Caudate nucleus (tissue), 63 donors: ENCODE measurements at places on chromosomes 5 and 9.

GRCh38 chr9:131252120-131252519, 24.2 kb downstream of the FAM78A start:
- DNase-seq, result no peak

- no peak for DNase-seq
These were observed 180.8 kb downstream of the RASEF start for GRCh38 chr9:82882138-82882537.

- no peak for DNase-seq
These were observed 28.2 kb downstream of the LPCAT1 start for GRCh38 chr5:1495525-1495897.

- no peak for DNase-seq
These were observed 179.5 kb upstream of the TARS1 start for GRCh38 chr5:33261305-33261704.

GRCh38 chr9:110356639-110357395, 19.2 kb upstream of the TXNDC8 start:
- no peak for DNase-seq

DNA sequence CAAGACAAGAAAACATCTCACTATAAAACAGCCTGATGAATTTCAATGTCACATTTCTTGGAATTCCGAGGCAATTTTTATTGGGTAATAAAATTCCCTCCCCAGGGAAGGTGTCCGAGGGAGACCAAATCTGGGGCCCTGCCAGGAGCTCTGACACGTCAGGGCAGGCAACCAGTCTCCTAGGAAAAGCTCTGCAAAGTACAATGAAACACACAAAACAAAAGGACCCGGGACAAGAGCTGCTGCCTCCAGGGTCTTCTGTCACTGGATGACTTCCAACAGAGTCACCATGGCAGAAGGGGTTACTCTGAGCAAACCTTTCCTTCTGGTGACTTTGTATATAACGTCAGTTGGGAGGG, 50.8 kb downstream of the SAXO1 start:
- DNase-seq, result no peak

DNA sequence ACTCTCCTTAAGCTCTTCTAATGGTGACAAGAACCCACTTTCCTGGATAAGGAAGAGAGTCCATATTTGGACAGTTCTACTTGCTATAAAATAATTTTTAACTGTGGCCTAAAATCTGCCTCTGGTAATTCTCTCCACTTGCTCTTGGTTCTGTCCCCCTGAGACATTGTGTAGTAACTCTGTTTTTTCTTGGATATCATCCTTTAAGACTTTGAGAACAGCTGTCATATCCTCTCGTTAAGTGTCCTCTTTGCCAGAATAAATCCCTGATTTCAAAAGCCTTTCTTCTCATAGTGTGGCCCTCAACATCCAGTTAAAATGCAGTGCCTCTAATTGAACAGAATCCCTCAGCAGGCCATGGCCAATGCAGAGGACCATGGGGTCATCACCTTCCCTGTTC, 101.5 kb downstream of the ARHGEF28 start:
- no peak for DNase-seq

GRCh38 chr9:89698411-89699005, 93.7 kb downstream of the GADD45G start:
- DNase-seq, result no peak

DNA sequence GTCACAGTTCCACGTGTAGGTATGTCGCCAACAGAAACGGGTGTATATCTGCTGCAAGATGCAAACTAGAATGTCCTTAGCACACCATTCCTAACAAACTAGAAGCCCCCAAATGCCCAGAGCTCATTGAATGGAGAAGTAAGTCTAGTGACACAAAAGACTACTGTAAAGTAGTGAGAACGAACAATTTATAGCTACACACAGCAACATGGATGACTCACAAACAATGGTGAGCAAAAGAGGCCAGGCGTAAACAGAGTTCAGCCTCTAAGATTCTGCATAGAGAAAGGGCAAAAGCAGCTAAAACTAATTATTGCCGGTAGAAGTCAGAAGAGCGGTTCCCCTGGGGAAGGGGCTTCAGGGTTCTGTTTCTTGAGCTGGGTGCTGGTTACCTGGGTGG, 74.7 kb downstream of the AMBP start:
- DNase-seq, result no peak

DNA sequence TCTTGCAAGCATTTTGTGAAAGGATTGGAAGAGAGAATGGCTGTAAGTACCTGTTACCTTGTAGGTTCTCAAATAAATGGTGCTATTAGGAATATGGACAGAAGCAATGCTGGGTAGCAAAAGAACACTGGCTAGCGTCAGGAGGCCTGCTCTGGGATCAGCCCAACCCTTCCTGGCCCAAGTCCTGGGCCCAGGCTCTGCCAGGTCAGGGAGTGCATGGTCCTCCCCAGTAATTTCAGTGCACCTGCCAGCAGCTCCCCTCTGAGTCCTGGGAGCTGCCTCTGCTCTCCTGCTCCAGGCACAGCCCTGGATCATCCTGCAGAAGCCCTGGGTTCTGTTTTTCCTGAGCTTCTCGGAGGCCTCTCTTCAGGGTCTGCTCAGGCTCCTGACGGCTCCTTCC, 89.5 kb upstream of the ARAP3 start:
- no peak for DNase-seq

DNA sequence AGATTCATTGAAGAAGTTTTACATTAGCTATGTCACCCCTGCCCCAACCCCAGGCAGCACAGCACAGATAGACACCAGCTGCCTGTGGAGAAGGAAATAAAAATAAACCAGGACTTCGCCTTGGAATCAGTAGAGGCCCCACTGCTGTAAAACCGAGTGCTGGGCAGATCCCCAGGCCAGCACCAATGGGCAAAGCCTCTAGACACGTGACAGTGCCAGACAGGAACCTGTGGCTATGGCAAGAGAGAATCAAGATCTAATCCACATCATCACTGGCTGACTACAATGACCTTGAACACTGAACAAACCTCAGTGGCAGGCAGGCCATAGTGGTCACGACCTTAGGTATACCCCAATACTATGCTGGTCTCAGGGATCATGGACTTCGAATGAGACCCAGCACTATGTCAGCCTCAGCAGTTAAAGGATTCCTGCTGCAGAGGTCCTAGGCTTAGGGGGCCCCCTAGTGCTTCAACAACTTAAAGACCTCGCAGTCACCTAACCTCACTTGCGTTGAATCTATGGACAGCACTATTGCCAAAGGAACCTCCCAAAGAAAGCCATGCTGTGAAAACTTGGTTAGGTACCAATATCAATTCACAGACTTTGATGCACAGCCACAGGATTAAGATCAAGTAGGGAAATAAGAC, 2118.6 kb upstream of the C9orf72 start:
- DNase-seq, result no peak

- peak; percentile 33 for DNase-seq
These were observed 441.8 kb upstream of the TLE4 start for GRCh38 chr9:79129865-79130480.

GRCh38 chr9:131101207-131101964, 5.1 kb downstream of the AIF1L start:
- no peak for DNase-seq

DNA sequence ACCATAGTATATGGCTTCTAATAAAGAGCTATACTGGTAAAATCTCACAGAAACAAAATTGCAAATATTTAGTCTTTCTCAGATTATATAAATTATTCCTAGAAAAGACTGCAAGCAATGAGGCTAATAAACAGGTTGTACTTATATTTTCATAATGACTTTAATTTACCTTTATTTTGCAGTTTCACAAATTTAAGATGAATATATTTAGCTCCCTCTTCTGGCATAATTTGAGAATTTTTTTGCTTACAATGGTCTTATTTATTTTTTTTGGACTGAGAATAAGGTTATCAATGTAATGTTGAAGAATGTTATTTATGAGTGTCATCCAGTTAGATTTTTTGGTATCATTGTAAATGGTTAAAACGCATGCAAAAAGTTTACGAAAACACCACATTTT, 56.7 kb downstream of the PIK3R1 start:
- DNase-seq, result no peak

GRCh38 chr9:33393581-33393980, 8.8 kb downstream of the AQP7 start:
- no peak for DNase-seq

DNA sequence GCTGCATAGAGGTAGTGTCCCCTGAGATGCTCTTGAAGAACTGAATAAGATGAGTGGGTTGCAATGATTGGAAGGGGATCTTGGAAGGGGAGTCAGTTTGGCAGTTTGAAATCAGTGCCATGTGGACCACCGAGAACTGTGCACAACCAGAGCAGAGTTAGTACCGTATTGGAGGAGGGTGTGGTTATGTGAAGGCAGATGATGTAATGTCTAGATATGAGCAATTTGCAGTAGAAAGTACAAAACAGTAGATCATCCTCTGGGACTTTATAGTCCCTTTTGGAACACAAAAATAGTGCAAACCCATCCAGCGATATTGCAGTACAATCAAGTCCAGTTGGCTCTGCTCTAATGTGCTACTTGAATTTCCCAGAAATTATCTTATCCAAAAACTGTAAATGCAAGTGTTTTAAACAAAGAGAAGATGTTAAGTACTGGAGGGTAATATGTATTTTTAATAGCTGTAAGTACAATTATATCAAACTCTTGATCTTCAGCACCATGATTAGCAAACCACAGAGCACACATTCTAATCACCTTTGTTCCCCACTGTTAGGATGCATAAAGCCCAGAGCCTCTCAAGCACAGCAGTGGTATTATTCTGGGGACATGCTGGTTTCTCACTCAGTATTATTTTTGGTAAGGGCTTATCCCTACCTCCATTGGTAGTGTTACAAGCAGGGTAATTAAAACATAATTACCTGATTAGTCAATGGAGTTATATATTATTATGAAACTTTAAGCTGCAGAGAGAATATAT, 41.5 kb downstream of the MEGF10 start:
- DNase-seq, result no peak

DNA sequence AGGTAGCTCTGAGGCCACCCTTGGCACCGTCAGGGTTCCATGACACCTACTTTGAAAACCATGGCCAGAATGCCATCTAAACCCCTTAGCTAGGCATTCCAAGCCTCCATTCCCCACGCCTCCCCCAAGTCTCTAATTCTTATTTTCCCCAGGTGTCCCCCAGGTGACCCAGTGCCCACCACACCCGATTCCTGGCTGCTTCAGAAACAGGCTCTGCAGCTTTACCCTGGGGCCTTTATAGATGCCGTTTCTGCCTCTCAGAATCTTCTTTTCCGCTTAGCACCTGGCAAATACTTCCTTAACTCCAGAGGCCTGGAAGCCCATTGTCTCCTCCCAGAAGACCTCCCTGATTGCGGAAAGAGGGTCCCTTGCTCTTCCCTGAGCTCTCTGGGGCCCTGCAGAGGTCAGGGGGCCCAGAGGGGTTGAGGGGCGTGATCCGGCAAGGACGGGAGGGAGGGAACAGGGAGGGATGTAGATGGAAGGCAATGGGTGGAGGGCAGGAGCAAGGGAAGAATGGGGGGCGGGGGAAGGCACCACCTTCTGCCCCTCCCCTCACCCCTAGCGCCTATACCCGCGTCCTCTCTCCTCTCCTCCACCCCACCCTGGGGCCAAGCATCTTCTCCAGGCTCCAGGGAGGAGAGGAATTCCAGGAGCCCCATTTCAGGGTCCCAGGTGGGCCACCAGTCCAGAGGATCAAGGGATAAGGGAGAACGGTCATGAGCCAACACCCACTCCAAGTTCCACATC, 12.0 kb upstream of the WDR38 start:
- DNase-seq, result no peak

DNA sequence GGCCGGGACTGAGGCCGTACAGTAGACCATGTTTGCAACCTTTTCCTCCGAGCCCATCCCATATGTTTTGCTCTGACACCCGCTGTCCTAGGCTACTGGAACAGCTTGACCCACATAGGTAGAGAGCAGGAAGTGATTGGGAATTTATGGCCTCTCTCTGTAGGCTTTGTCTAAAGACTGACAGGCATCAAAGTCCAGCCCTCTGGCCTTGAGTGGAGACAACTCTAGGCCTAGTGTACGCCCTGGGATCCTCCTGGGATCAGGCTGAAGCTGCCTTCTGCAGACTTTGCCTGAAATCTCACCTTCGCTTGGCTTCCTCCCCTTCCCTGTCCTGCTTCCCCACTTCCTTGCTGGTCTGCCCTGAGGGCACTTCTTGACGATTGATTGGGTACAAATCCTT, 13.6 kb upstream of the AKNA start:
- DNase-seq, result no peak

DNA sequence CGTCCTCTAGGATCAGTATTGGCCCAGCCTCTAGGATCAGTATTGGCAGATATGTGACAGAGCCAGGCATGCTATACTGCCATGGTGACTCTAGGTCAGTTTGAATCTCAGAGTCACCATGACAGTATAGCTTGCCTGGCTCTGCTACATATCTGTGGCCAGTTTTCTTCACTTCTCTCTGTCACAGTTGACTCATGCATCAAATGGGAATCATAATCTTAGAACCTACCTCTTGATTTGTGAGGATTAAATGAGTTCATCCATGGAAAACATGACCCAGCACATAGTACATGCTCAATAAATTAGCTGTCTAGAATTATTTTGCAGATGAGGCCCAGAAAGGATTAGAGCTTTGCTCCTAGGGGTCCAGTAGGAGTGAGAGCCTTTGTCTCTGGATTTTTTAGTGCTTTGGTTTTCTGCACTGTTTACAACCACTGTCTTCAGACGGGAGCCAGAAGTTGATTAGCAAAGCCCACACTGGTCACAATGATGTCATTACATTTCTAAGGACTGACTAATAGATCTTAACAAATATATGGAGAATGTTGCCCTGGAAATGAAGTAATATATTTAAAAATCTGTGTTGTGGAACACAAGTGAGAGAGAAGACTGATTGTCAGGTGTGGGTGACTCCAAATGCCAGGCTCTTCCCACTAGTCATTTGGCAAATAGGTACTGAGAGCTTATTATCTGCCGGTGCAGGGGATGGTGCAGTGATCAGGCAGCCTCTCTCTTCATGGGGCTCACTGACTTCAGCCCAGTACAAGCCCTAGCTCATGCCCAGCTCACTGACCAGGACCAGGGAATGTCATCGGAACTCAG, 76.0 kb downstream of the COL15A1 start:
- no peak for DNase-seq

DNA sequence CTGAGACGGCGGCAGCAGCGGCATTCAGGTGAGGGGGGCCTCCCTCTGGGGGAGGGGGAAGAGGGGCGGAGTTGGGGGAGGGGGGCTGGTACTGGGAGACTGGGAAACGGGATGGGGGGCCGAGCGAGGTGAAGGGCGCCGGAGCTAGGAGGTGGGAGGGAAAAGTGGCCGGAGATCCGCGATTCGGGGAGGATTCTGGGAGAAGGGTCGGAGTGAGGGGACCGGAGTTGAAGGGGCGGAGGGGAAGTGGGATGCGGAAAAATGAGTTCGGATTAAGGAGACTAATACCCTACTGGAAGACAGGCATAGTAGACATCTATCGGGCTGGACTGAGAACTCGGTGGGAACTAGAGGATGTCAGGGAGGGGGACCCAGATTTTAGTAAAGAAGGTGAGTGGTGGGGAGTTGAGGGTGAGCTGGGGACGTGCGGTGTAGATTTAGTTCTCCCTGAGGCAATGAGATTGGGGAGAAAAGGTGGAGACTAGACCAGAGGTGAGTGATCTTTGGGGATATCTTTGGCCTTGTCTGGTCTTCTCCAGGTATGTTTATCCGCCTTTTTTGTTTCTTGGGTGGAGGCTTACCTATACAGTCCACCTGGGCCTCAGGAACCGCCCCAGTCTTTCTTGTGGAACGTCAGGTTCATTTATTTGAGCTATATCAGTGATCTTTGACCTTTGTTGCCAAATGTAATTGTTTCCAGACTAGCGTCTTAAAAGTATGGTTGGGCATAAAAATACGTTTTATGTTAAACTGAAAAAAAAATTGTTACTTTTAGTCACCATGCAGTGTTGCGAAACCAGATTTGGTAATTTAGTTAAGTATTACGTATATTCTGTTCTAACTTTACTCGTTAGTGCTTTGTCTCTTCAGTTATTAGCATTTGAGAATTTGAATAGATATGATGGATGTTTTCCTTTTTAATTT, 632 bp downstream of the UBAP1 start:
- no peak for DNase-seq
